ENCODE measurements at places on chromosomes 12 and 14. TPM values are rescaled to one million over a fixed set of nuclear protein-coding genes. Genes with fewer than 3 reads are reported as not detected.
A peak's percentile ranks its signal among the peaks of the same experiment; 100 is the strongest.

GRCh38 chr12:12376646-12377448, 20.0 kb downstream of the BORCS5 start:
- peak; percentile 68 for DNase-seq

DNA sequence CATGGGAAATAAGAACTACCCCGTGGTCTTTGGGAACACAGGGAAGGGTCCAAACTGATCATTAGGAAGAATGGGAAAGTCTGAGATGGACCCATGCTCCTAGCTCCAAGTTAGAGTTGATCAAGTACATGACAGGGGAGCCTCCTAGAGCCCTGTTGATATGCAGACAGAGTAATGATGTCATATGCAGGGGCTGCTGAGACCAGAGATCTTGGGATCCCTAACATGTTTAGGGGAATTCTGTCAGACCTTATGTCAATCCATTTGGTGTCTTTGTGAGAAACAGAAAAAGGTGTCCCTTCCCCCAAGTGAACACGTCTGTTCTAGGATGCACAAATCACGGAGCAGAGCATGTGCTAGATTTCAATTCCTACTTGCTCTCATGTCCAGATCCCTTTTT, 6.6 kb downstream of the SLC25A21 start:
- no peak for DNase-seq

DNA sequence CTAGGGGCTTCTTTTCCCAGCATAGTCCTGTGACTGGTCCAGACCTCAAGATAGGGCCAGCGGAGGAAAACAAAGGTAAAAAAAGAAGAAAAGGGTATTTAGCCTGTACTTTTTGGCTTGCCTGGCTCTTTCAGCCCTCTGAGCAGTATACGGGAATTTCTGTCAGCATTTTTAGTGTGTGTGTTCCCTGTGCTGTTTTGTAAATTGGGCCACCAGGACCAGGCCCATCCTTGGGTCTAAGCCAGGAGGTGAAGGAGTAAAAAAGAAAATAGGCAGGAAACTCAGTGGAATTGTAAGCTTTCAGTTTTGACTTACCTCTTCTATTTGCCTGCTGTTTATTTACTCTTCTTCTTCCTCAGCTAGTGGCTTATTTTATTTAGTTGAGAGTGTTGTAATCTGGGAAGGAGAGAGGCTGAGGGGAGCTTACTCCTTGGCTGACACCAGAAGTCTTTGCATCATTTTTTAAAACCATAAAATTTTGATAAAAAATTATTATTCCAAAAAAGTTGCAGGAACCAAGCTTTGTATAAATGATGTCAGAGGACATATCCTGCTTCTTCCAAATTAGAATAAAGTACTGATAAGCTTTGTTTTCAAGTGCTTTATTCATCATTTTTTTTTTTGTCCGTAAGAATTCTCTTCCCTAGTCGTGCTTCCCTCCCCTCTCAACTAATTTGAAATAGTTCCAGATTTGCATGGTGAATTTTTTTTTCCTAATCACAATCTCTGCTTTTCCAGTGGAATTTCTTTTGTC, 63.7 kb downstream of the DIP2B start:
- DNase-seq: no peak

- DNase-seq: no peak
Observed at GRCh38 chr12:111405859-111406473, at the start of gene SH2B3. SH2B3 (plus strand) TSS chr12:111405923; CDS start chr12:111418146, 12,223 bp downstream.

DNA sequence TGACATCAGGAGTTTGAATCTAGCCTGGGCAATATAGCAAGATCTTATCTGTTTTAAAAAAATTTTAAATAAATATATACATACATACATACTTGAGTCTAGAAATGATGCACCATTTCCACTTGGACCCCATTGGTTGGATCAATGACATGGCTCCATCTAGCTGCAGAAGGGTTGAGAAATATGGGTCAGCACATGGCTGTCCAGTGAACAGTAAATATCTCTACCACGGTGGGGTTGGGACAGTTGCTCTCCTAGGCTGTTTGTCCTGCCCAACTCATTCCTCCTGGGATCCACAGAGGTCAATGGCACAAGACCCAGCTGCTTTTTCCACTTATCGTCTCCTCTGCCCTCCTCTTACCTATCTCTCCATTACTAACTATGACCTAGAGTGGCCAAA, 23.6 kb downstream of the PLEKHH1 start:
- no peak for DNase-seq

- peak; percentile 23 for DNase-seq
Observed at GRCh38 chr12:108798551-108799221, 58.7 kb downstream of the SSH1 start.

DNA sequence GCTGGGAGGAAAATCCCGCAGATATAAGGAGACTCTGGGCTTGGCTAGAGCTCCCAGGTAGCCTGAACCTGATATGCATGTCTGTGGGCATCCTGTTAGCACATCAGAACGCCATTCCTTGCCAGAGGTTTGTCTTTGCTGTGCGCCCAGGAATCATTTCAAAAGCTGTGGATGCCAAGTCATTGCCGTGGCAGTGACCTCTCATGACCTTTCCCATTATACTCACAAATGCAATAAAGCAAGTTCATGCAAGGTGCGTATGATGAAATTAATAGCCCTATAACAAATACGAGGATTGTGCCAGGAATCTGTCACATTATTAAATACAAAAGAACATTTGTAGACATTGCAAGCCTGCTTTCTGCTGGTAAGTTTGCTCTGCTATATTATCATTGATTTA, 229.1 kb upstream of the PELI2 start:
- DNase-seq: peak; percentile 90

DNA sequence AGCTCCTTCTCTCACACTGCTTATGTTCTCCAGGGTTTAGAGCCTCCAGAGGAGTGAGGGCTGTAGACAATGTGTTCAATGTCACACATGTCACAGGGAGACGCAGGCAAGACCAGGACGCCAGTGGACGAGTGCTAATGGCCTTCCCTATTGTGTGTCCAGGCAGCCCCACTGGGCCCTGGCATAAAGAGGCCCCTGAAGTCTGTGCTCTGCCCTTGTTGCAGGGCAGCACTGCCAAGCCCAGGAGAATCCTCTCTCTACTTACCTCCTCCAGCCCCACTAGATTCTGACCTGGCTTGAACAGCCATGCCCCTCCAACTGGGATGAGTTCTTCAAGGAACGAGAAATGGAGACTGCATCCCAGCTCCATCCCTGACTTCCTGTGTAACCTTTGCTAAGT, 24.8 kb upstream of the TMEM106C start:
- no peak for DNase-seq

DNA sequence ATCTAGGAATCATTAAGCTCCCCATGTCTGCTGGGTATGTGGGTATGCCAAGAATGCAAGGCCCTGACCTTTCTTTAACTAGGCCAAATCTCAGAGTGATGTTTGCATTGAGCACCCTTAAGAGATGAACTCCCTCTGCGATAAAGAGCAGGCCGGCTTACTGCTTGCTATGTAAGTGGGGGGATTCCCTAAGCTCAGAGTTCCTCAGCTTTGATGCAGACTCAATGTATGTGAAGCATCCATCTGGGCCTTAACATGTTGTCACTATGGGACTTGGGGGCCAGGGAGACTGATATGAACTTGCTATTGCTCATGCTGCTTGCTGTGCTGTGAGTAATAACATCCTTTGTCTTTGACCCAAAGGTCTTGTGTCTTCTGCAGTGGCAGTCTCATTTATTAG, 149.7 kb downstream of the C12orf75 start:
- DNase-seq: no peak

GRCh38 chr12:122155705-122156104, 18.3 kb downstream of the IL31 start:
- no peak for DNase-seq

- DNase-seq: no peak
Observed at GRCh38 chr14:45185100-45185814, 49.5 kb downstream of the FANCM start.

GRCh38 chr14:99393059-99393655, 87.5 kb downstream of the SETD3 start:
- peak; percentile 20 for DNase-seq

GRCh38 chr12:99278899-99279298, 368.7 kb upstream of the GARIN6 start:
- DNase-seq: no peak

- no peak for DNase-seq
Observed at GRCh38 chr12:52487211-52487610, 5.8 kb downstream of the KRT6A start.

GRCh38 chr12:122978507-122978955, 1.9 kb upstream of the ARL6IP4 start:
- DNase-seq: no peak

GRCh38 chr12:113003636-113004035, 25.3 kb downstream of the OAS2 start:
- no peak for DNase-seq

DNA sequence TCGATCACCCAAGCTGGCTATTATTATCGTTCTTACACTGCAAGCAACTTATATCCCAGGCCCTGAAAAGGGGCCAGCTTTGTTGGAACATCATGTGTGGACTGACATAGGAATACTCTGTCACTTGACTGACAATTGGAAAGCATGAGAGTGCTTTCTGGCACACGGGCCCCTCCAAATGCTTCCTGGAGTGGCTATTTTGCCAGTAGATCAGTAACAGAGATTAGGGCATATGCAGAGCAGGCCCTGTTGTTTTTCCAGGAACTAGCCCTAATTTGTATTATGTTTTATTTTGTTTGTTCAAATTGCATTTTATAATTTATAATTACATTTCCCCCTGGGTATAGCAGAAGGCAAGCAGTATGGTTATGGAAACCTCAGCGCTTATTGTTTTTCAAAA, 170.1 kb upstream of the FRMD6 start:
- DNase-seq: no peak

- DNase-seq: peak; percentile 50
Observed at GRCh38 chr14:30252783-30253674, 305.9 kb upstream of the G2E3 start.

- DNase-seq: no peak
Observed at GRCh38 chr12:4743046-4743445, 22.8 kb downstream of the GALNT8 start.

- DNase-seq: peak; percentile 54
Observed at GRCh38 chr12:95216711-95217376, 423 bp downstream of the FGD6 start.

Gene SLC35F4
- 0.42 TPM for total RNA-seq

Gene WNT1
- total RNA-seq: not detected

Gene CFAP251
- total RNA-seq: 26.8 TPM

Gene GUCY2C
- total RNA-seq: not detected

Gene LACRT
- not detected for total RNA-seq

Gene PRR4
- 4.0 TPM for total RNA-seq

Gene TBX3
- 16.0 TPM for total RNA-seq

Gene NYNRIN
- total RNA-seq: 15.0 TPM

Gene AGAP2
- total RNA-seq: 0.69 TPM

Gene TAC3
- not detected for total RNA-seq

Gene VDR
- total RNA-seq: 89.5 TPM
